ENCODE measurements at places on chromosomes 7 and 10.

- DNase-seq, result no peak
These were observed at the start of gene HSPA12A for GRCh38 chr10:116742367-116743265. TSS of gene HSPA12A (minus strand) at chr10:116742566. CDS start at chr10:116742469, 97 bp downstream.

DNA sequence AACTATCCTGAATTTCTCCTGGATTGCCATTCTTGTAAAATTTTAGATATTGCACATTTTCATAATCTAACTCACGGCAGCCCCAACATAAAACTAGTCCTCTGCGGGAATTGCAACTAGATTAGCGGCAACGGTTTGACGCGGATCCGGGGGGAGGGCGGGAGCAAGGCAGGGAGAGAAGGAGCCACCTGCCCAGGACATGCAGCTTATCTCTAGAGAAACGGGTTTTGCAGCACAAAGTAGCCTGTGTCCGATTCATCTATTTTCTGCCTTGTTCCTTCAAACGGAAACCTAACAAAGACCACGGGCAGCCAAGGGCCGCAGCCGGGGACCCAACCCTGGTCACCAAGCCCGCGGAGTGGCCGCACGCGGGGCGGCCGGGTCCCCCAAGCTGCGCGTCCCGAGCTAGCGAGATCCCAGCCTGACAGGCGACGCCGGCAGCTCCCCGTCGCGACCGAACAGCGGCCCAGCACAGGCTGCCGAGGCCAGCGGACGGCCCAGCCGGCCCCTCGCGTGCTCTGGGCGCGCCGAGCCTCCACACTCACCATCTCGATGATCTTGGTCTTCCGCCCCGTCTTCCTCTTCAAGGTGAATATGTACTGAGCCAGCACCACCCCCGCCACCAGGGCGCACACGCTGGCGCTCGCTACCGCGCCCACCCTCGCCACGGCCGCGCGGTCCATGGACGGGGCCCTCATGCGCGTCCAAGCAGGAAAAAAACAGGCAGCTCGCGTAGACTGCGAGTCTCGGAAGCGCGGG is at the start of gene NT5C3A:
Gene NT5C3A, minus strand, starts transcription at position 754 of the 759 bp plus-strand sequence. Its CDS starts 71 bp downstream, at position 683.
- DNase-seq, result no peak

DNA sequence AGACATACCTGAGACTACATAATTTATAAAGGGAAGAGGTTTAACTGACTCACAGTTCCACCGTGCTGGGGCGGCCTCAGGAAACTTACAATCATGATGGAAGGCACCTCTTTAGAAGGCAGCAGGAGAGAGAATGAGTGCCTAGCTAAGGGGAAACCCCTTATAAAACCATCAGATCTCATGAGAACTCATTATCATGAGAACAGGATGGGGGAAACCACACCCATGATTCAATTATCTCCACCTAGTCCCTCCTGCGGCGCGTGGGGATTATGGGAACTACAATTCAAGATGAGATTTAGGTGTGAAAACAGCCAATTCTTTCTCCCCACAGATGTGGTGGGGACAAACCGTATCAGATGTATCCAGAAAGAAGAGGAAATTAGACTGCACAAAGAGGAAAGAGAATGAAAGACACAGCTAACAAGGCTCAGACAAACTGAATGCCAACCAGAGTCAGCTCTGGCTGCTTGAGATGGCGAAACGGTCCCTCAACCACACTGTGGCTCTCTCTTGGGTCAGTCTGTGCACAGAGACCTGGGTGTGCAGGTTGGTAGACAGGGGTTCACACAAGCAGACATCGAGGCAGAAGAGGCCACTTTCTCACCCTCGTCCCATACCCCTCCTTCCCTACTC is 375.6 kb downstream of the SFMBT2 start:
- DNase-seq, result no peak

DNA sequence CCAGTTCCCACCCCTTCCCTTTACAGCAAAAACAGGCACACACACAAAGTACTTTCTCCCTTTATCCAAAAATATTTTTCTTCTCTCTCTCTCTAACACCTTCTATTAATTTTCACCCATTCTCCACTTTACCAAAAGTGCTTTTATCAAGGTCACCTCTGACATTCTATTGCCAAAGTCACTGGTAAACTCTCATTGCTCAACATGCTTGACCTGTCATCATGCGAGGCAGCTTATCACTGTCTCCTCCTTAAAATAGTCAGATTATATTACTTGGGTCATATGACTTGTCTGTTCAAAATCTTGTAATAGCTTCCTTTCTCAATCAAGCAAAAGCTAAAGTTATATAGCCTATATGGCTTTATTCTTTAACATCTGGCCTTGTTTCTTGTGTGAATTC is 28.6 kb downstream of the MACC1 start:
- no peak for DNase-seq

- peak; percentile 39 for DNase-seq
These were observed 30.6 kb downstream of the TLX1 start for GRCh38 chr10:101161494-101162299.

- DNase-seq, result no peak
These were observed 18.5 kb downstream of the TRUB1 start for GRCh38 chr10:114956466-114956865.

All from stimulated activated CD4-positive, alpha-beta T cell treated with anti-CD3 and anti-CD28 coated beads, TNF-alpha, amount 100 ng/mL, for 1 hour (primary cell).